ENCODE measurements at places on chromosomes 12 and 14.
A peak's percentile ranks its signal among the peaks of the same experiment; 100 is the strongest.

DNA sequence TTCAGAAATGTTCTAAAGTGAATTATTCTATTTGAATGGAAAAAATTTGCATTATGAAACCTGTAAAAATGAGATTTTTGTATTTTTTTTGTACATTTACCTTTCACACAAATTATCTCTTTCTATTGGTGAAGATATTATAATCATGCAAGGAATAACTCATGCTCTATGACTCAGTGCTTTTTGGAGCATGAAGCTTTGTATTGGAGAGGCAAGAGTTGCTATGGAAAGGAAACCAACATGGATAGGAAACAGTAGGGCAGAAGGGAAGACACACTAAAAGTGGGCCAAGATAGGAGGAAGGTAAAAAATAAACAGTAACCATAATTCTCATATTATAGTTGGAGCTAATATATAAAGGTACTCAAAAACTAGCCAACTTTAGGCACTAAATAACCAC lies 79.0 kb downstream of the PLCZ1 start:
- DNase-seq, result no peak

DNA sequence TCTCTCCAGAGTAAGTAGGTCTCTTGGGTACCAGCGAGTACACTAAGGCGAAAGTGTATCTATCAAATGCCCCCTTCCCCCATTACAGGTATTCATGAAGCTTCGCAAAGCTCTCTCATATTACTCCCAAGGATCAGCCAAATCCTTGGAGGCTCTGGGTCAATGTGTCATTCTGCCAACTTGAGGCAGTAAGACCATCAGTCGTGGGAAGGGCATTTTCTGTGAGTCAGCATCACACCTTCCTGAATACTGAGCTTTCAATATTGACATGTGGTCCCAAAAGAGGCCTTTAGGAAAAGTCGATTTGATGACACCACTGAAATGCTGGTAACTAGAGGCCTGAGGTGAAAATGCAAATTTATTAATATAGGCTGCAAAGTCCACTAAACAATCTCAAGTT lies 323.9 kb downstream of the LRIG3 start:
- no peak for DNase-seq

DNA sequence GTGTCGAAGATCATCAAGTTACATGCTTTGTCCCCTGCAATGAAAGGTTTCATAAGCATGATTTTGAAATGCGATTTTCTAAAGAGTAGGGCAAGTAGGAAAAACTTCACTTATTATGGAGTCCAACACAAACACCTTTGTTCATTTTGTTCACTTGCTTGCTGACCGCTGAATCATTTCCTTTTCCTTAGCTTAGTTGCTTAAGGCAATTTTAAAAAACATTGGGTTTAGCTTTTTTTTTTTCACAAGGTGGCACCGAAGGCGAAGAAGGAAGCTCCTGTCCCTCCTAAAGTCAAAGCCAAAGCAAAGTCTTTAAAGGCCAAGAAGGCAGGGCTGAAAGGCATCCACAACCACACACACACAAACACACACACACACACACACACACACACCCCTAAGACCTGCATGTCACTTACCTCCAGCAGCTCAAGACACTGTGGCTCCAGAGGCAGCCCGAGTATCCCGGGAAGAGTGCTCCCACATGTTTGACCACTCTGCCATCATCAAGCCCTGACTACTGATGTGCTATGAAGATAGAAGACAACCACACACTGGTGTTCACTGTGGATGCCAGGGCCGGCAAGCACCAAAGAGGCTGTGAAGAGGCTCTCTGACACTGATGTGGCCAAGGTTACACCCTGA lies 11.4 kb downstream of the MANSC1 start:
- no peak for DNase-seq

DNA sequence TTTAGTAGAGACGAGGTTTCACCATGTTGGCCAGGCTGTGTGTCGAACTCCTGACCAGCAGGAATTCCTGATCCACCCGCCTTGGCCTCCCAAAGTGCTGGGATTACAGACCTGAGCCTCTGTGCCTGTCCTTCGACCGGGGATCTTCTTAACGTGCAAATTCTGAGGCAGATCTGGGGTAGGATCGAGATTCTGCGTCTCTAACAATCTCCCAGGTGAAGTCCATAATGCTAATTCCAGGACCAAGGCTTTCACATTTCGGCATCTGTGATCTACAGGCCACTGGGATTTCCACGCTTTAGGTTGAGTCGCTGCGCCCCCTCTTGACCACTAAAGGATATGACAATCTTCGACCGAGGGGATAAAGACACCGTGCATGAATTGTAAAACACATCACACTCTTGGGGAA lies 24.8 kb downstream of the FOS start:
- DNase-seq, result no peak

- no peak for DNase-seq
These were observed 104.4 kb upstream of the RFLNA start for GRCh38 chr12:124190312-124191023.

DNA sequence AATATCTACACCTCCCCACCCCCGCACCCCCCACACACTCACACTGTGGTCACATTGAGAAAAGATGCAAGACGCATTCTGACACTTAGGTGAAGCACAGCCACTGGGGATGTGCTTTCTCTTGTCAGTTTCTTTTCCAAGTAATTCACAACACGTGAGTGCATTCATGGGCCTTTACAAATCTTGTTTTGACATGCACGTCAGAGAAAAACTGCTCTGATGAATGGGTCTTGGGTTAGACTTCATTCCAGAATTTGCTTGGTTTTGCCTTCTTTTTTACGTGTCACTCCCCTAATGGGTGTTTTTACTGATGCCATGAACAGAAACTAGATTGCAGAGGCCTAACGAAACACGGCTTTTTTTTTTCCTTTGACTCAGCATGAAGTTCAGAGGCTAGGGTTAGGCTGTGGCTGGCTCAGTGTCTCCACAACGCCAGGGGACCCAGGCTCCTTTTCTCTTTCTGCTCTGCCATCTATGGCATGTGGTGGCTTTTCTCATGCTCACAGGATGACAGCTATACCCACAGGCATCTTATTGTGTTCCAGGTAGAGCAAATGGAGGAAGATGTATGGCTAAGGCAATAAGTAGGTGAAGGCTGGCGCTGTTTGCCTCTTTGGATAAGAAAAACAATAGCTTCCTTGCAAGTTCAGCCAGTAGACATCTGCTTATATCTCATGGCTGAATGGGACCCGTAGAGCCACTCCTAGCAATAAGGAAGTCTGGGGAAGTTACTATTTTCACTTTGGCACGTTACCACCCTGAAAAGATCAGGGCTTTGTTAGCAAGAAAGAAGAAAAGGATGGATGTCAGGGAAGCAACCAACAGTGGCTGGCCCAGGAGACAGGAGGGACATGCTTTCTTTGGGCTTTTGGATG lies 253.3 kb downstream of the SLC15A4 start:
- DNase-seq, result no peak

- DNase-seq, result peak; percentile 12
These were observed 10.2 kb upstream of the SERPINA9 start for GRCh38 chr14:94485944-94486841.

DNA sequence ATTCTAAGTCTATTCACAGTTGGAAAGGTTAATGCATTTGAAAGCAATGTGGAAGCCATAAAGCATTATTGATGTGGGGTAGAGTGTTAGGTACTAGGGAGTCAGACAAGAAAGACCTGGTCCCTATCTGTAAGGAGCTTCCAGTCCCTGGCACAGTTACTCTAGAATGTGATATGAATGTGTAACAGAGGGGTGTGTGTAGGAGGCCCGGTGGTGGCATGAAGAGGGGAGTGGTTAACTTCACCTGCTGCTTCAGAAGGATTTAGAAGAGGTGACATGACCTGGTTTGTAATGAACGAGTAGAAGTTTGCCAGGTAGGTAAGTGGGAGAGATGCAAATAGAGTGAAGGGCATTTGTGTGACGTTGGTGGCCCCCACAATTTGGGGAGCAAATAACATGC lies 15.1 kb upstream of the GALNT6 start:
- DNase-seq, result no peak

GRCh38 chr12:123150275-123150743 lies 581 bp downstream of the PITPNM2 start:
- DNase-seq, result no peak

GRCh38 chr12:127268213-127268612 lies 998.8 kb upstream of the TMEM132C start:
- DNase-seq, result no peak

DNA sequence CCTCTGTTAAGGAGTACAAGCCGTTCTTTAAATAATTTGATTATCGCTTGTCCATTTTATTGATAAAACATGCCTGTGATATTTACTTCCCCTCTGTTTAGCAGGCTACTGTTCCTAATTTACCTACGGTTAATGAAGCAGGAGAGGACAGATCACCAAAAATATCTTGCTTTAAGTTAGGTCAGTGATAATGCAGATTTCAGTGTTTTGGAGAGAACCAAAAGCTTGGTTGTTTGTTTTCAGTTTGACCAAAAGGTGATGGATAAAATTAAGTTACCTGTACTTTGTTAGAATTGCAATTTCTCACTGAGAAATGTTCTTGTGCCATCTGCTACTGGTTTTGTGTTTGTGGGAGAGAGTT lies 958 bp downstream of the SPATS2 start:
- DNase-seq, result no peak

- no peak for DNase-seq
These were observed 3.2 kb upstream of the MGST1 start for GRCh38 chr12:16344269-16344668.

GRCh38 chr14:34064349-34064748 lies 113.5 kb upstream of the EGLN3 start:
- no peak for DNase-seq

- no peak for DNase-seq
These were observed 161.1 kb downstream of the MYRFL start for GRCh38 chr12:69986114-69986513.

- no peak for DNase-seq
These were observed 7.4 kb downstream of the TMEM106C start for GRCh38 chr12:47970843-47971242.

- DNase-seq, result no peak
These were observed 85.7 kb downstream of the DUSP16 start for GRCh38 chr12:12476857-12477531.
